SHP77 (cell line): ENCODE measurements at places on chromosomes 11 and 22.

- DNase-seq, result no peak
Measured at GRCh38 chr11:7251836-7252682, at the start of gene SYT9. Gene SYT9, plus strand, starts transcription at chr11:7251904. Its CDS starts 283 bp downstream, at chr11:7252187.

DNA sequence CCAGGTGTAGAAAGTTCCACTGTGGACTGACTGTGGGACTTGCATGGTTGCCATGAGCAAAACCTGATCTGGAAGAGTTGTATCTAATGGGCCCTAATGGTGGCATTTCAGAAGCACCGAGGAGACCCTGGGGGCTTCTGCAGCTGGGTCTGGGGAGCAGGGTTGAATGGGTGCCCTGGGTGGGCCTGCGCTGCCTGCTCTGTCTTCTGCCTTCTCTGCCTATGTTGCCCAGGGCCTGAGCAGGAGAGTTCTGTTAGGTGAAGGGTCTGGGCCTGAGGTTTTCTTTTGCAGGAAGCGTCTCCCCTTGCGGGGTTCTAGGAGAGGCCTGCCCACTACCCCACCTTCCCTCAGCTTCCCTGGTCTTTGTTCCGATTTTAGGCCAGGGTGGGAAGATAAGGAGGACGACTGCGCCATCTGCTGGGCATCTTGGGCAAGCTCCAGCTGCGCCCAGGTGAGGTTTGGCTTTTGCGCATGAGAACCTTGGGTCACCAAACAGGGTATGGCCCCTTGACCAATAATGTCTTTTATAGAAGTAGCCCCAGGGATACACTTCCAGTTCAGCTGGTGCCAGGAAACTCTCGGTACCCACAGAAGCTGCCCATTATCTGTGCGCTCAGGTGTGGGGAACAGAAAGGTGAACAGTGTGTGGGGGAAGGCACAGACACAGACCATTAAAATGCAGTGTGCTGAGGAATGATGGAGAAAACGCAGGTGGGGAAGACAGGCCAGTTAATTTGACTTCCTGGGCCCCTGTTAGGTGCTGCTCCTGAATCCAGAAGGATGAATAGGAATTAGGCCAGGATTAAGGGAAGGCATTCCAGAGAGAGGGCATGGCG is 23.2 kb downstream of the COMMD9 start:
- peak; percentile 40 for DNase-seq

- no peak for DNase-seq
Measured at GRCh38 chr22:32846780-32847491, 45.4 kb downstream of the TIMP3 start.

DNA sequence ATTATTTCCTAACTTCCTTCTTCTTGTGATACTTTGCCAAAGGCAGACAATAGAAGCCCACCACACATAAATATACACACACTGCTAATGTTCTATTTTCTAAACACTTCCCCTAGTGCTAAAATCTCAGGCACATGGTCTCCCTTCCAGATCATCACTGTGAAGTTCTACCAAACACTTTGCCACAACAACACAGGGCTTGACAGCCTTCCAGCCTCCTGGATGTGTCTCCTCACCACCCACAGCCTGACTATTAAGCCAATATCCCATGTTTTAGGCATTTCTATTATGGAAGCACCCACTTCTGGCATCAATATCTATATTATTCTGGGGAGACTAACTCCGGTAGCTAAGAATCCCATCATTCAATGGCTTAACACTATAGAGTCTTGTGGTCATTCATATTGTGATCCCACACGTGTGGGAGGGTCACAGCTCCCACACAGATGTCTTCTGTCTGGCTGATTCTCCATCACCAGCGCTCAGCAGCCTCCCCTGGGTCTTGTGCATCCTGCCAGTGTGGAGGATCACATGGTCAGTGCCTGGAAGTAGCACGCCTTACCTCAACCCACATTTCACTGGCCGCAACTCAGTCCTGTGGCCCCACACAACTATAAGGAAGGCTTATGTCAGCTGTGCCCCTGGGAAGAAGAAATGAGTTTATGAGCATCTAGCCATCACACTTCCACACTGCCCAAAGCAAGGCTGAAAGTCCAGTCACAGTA is 29.0 kb downstream of the SPATA19 start:
- no peak for DNase-seq

- DNase-seq, result peak; percentile 76
Measured at GRCh38 chr11:75313513-75314272, 37.8 kb downstream of the ARRB1 start.

GRCh38 chr11:1988667-1989317 is 8.8 kb downstream of the H19 start:
- DNase-seq, result no peak

DNA sequence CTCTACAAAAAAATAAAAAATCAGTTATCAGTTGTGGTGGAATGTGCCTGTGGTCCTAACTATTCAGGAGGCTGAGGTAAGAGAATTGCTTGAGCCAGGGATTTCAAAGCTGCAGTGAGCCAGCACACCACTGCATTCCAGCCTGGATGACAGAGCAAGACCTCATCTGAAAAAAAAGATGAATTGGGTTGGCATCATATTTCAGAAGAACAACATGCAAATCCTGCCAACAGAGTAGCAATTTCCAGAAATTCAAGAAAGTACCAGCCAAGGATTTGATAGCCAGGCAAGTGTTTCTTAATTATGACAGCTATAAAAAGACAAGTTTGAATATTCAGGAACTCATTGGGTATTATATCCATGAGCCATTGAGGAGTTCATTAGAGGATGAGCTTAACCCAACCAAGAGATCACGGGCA is 75.2 kb downstream of the USP47 start:
- DNase-seq, result no peak

GRCh38 chr22:31607696-31608095 is 54.3 kb downstream of the PISD start:
- DNase-seq, result no peak

GRCh38 chr11:75862437-75862836 is 47.4 kb downstream of the UVRAG start:
- no peak for DNase-seq

GRCh38 chr11:73406131-73406530 is 29.9 kb downstream of the RELT start:
- no peak for DNase-seq

- no peak for DNase-seq
Measured at GRCh38 chr11:44506375-44507016, 59.0 kb upstream of the CD82 start.

- no peak for DNase-seq
Measured at GRCh38 chr11:122219791-122220190, 103.8 kb upstream of the BLID start.

DNA sequence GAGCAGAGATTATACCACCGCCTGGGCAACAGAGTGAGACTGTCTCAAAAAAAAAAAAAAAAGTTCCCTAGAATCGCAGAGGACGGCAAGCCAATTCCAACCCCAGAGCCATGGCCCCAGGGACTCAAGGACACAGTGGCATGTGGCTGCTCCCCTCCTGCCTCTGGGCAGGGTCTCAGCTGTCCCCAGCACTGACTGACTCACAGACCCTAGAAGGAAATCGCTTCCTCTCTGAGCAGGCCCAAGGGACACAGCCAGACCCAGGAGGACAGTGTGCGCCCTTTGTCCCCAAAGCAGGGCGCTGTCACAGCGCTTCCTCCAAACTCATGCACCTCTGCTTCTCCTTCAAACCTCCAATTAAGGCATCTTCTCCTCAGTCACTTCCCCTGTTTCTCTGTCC is 2.3 kb downstream of the PACSIN3 start:
- DNase-seq, result no peak

- no peak for DNase-seq
Measured at GRCh38 chr22:40128989-40129388, 48.7 kb upstream of the TNRC6B start.

GRCh38 chr11:70477609-70478008 is 79.3 kb downstream of the CTTN start:
- no peak for DNase-seq

DNA sequence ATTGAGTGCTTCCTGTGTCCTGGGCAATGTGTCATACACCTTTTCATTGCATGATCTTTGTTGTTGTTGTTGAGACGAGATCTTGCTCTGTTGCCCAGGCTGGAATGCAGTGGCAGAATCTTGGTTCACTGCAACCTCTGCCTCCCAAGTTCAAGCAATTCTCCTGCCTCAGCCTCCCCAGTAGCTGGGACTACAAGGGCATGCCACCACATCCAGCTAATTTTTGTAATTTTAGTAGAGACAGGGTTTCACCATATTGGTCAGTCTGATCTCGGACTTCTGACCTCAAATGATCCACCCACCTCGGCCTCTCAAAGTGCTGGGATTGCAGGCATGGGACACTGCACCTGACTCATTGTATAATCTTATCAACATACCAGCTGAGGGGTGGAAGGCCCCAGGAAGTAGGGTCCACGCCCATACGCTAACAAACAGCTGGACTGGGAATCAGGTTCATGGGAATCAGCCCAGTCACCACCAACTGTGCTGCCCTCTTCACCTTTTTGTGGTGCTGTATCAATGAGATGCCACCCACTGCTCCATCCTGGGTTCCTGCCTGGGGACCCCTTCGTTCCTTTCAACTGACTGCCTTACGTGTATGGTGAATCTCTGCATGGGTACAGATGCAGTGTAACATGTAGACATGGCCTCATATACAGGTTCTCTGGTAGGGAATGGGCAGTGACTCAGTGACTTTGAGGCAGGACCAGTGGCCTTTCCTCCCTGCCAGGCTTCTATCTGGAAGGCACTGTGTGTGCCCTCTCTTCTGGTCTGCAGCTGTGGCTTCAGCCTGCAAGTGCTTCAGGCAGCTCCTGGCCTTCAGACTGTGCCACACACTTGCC is 32.5 kb upstream of the YWHAH start:
- DNase-seq, result no peak

DNA sequence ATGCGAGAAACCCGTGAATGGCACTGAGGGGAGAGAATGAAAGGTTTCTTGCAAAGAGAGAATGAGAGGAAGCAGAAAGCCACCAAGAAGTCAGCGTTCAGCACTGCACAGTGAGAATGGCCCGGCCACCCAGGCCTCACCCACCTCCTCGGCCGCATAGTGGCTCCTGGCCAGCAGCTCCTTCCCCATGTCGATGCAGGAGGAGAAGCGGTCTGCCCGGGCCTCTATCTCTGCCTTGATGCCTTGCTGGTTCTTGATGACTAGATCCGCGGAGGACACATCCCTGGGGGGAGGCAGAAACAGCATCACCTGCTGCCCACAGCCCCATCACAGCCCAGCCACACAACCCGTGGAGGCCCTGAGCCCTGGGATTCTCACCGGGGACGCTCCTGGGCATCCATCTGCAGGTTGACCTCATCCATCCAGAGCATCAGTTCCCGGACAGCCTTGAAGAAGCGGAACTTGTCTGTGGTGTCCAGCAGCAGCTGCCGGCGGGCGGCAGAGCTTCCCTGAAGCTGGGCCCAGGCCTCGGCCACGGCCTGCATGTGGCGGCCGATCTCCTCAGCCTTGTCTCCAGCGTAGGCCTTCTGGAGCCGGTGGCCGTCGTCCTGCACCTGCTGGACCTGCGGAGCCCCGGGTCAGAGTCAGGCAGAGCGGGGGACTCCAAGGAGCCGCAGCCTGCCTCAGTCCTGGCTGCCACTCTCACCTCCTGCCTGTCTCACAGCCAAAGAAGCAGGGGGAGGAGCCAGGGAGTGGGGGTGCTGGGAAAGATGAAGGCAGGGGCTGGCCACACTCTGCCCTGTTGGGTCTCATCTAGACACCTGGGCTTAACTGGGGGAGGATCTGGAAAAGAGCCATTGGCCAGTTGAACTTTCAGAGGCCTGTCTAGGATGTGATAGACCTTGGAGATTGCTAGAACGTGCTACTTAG is 12.2 kb upstream of the RBM4B start:
- DNase-seq, result no peak

GRCh38 chr22:44557064-44557748 is 59.2 kb upstream of the RTL6 start:
- DNase-seq, result no peak

- DNase-seq, result no peak
Measured at GRCh38 chr11:99410636-99411035, 389.9 kb downstream of the CNTN5 start.

- no peak for DNase-seq
Measured at GRCh38 chr11:86981777-86982540, 26.8 kb upstream of the FZD4 start.

- DNase-seq, result peak; percentile 28
Measured at GRCh38 chr11:86218125-86219084, 26.1 kb upstream of the EED start.

GRCh38 chr11:1060852-1061616 is 13.6 kb upstream of the MUC2 start:
- DNase-seq, result no peak

GRCh38 chr11:35734669-35735410 is 72.3 kb downstream of the TRIM44 start:
- no peak for DNase-seq

DNA sequence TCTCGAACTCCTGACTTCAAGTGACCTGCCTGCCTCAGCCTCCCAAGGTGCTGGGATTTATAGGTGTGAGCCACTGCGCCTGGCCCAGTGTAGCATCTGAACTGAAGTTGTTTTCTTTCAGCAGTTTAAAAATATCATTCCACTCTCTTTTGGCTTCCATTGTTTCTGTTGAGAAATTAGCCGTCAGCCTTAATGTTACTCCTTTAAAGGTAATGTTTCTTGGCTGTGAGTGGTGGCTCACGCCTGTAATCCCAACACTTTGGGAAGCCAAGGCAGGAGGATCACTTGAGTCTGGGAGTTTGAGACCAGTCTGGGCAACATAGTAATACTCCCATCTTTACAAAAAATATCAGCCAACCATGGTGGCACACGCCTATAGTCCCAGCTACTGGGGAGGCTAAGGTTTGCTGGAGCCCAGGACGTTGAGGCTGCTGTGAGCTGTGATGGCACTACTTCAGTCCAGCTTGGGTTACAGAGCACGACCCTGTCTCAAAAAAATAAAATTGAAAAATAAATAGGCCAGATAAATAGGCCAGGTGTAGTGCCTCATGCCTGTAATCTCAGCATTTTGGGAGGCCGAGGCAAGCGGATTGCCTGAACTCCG is 25.9 kb downstream of the MCAM start:
- no peak for DNase-seq

- DNase-seq, result no peak
Measured at GRCh38 chr22:45718391-45718790, 46.8 kb downstream of the ATXN10 start.

DNA sequence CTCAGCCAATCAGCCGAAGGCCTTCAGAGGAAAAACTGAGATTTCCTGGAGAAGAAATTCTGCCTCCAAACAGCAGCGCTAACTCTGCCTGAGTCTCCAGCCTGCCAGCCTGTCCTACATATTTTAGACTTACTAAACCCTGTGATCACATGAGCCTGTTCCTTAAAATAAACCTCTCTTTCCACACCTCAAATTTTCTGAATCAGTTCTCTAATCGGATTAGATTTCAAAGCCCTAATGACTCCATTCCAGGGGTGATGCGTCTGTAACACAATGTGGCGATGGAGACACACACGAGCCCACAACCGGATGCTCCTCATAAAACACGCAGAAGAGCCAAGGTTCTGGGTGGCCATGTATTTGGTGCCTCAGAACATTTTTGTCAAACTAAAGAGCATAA is 1371.2 kb downstream of the BRD1 start:
- no peak for DNase-seq

GRCh38 chr11:120121914-120122473 is 15.9 kb downstream of the TRIM29 start:
- DNase-seq, result no peak

- no peak for DNase-seq
Measured at GRCh38 chr22:41620589-41621098, at the start of gene DESI1. Gene DESI1, minus strand, starts transcription at chr22:41621043. Its CDS starts 204 bp downstream, at chr22:41620839.

- no peak for DNase-seq
Measured at GRCh38 chr22:38953577-38954413, 3.6 kb upstream of the APOBEC3A start.
